Thoracic aorta (tissue), 2 donors: ENCODE measurements at places on chromosomes 7 and 10.
A peak's percentile ranks its signal among the peaks of the same experiment; 100 is the strongest.

DNA sequence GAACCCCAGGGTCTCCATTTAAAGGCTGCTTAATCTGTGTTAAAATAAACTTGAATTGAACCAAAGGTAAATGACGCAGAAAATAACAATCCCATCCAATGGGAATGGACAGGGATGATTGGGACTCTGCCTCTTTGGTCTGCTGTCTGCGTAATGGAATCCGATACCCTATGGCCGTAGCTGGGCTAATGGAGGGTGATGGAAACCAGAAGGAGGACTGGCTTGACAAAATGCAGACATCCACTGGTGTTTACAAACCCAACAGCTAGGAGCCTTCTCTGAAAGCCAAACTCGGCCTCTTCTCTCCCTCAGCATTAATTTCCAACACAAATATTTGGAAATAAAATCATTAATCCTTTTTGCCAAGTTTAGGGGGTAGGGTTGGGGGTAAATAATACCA is 162.2 kb upstream of the CHST15 start:
- peaks cover 12% of the 10 kb centered on the region for H3K4me1 ChIP-seq
- H3K36me3 ChIP-seq = no peaks in the 10 kb centered on the region
- no peak overlapping the region for H3K27ac ChIP-seq
- no peak for DNase-seq
- no peak overlapping the region for H3K4me3 ChIP-seq

DNA sequence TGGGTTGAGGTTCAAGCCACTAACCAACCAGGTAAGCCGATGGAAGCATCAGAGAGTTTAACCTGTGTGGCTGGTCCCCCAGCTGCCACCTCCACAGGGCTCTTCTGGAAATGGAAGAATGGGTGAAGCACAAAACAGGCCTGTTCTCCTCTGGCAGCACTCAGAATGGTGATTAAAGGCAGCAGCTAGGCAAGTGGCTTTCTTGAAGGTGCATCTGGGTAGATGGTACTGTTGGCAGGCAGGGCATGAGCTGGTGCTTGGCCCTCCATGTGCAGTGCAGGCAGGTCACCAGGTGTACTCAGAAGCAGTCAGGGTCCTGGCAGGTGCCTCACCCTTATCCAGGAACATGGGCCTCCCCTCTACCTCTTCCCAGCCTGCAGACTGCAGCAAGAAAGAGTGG is 11.5 kb downstream of the AKR1E2 start:
- no peak overlapping the region for H3K4me3 ChIP-seq
- peaks cover 13% of the 10 kb centered on the region for H3K36me3 ChIP-seq
- no peak overlapping the region for H3K27ac ChIP-seq
- H3K27me3 ChIP-seq = no peaks in the 10 kb centered on the region
- no peak for DNase-seq

DNA sequence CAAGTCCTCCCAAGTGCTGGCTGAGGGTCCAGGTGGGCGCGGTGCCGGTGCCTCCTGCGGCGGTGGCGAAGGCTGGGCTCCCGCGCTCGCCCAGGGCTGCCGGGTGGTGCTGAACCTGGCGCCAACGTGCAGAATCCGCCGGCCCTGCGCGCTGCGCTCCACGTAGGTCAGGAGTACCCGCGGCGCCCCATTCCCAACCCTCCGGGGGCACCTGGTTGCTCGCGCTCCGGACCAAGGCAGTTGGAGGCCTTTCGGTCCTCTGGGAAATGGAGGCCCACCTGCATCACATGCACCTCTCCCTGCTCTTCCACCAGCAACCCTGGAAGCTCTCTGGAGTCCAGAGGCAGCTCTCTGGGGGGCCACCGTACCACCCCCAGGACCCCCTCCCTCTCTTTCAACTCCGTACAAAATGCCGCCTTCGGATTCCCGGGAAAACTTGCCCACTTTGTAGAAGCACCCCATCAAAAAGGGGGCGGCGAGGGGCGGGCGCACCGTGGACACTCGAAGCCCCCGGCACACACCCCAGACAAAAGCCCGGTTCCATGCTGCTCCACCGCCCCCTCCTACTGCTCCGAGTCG is 745 bp downstream of the SLC16A9 start:
- no peak for DNase-seq
- peak overlapping the region; percentile 88 for H3K4me3 ChIP-seq
- no peaks in the 10 kb centered on the region for H3K36me3 ChIP-seq
- H3K4me1 ChIP-seq = peaks cover 5% of the 10 kb centered on the region
- no peaks in the 10 kb centered on the region for H3K27me3 ChIP-seq
- no peak overlapping the region for H3K27ac ChIP-seq

GRCh38 chr7:84548366-84549365 is 354.1 kb upstream of the SEMA3A start:
- no peak overlapping the region for H3K4me3 ChIP-seq
- DNase-seq = no peak

GRCh38 chr7:780516-780915 is 51.8 kb upstream of the SUN1 start:
- no peak overlapping the region for H3K27ac ChIP-seq
- DNase-seq = no peak
- H3K4me1 ChIP-seq = no peaks in the 10 kb centered on the region
- H3K27me3 ChIP-seq = no peaks in the 10 kb centered on the region
- H3K36me3 ChIP-seq = peaks cover 10% of the 10 kb centered on the region

- no peak overlapping the region for H3K27ac ChIP-seq
- H3K27me3 ChIP-seq = no peaks in the 10 kb centered on the region
- H3K4me3 ChIP-seq = no peak overlapping the region
- no peaks in the 10 kb centered on the region for H3K36me3 ChIP-seq
- H3K4me1 ChIP-seq = no peaks in the 10 kb centered on the region
Observed at GRCh38 chr10:131176907-131177306, 134.6 kb downstream of the TCERG1L start.

DNA sequence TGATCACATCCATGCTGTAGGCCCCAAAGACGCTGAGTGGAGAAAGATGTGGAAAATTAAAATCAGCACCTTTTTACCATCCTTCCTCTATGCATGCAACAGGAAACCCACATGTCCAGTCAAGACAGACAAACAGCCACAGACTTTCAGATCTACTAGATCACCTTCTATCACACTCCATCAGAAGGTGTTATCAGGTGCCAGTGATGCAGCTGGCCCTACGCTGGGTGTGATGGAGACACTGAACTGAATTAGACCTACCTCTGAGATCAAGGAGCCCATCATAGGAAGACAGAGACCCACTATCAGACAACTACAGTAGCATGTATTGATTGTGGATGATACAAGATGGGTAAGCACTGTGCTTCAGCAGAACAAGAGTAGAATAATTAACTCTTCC is 15.5 kb downstream of the CYP3A4 start:
- H3K4me3 ChIP-seq = no peak overlapping the region
- H3K4me1 ChIP-seq = no peaks in the 10 kb centered on the region
- H3K36me3 ChIP-seq = no peaks in the 10 kb centered on the region
- no peak overlapping the region for H3K27ac ChIP-seq

DNA sequence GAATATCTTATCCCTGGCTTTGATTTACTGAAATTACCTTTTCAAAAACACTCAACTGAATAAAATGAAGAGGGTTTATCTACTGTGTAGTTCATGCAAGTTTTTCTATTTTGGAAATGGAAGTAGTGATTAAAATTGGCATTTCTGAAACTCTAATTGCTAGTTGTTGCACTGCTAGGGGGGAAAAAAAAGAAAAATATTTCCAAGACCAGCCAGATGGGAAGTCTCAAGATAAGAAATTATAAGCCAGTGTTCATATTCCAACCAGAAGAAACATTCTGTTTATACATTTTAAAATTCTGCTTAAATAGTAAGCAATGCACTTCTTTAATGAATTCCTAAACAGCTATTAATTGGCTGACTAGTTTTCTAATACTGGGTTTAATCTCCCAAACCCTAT is 9.4 kb upstream of the ADO start:
- no peaks in the 10 kb centered on the region for H3K36me3 ChIP-seq
- peaks cover 3% of the 10 kb centered on the region for H3K4me1 ChIP-seq
- no peak overlapping the region for H3K27ac ChIP-seq
- no peak overlapping the region for H3K4me3 ChIP-seq

DNA sequence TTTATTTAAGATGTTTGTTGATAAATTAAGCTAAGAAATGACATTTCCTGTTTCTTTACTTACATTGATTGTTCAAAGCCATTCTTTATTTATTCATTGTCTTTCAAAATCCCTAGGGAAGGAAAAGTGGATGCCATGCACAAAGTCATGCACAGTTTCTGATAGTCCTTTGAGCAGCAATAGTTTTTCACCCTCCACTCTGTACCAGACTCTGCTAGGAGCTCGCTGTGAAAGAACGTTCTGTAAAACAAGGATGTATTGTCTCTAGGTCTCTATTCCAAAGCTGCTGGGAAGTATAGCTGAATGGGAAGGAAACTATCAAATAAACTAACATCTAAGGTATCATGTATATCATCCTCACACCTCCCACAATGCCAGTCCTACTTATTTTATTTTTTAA is 7.8 kb upstream of the NOC3L start:
- H3K27me3 ChIP-seq = no peaks in the 10 kb centered on the region
- H3K4me1 ChIP-seq = no peaks in the 10 kb centered on the region
- no peak for DNase-seq
- no peak overlapping the region for H3K4me3 ChIP-seq
- no peaks in the 10 kb centered on the region for H3K36me3 ChIP-seq

DNA sequence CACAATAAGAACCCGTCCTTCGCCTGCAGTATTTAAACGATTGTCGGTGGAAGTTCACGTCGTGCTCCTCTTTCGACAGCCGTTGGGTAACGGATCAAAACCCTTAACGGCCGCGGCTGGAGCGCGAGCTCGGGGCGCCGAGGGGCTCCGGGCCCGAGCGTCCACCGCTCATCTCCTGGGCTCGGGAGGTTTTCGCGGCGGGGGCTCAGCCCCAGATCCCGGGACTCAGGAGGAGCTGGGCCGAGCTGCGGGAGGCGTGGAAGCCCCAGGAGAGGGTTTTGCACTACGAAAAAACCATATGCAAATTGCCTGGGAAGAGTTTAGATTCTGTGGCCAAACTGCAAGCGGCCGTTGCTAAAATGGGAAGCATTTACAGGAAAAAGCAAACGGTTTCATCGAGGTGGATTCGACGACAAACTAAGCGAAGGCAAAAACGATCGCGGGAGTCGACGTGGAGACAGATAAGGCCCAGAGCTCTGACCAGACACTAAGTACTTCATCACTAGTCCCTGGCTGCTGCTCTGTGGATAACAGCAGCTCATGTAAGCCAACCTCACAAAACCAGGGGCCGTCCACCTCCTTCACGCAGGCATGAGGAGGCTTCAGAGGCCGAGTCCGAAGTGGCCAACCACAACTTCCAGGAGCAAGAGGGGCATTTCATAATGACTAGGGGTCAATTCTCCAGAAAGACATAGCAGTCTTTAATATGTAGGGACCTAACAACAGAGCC is 129.7 kb downstream of the MARCHF5 start:
- H3K27ac ChIP-seq = no peak overlapping the region
- no peak for DNase-seq
- peaks cover 7% of the 10 kb centered on the region for H3K27me3 ChIP-seq
- H3K36me3 ChIP-seq = no peaks in the 10 kb centered on the region
- H3K4me3 ChIP-seq = peak overlapping the region; percentile 67
- H3K4me1 ChIP-seq = no peaks in the 10 kb centered on the region

- no peak for DNase-seq
- peak overlapping the region; percentile 39 for H3K27ac ChIP-seq
- no peaks in the 10 kb centered on the region for H3K36me3 ChIP-seq
- H3K27me3 ChIP-seq = no peaks in the 10 kb centered on the region
Observed at GRCh38 chr10:124739986-124740368, 4.2 kb downstream of the FAM53B start.

- no peak for DNase-seq
- H3K36me3 ChIP-seq = no peaks in the 10 kb centered on the region
- no peaks in the 10 kb centered on the region for H3K27me3 ChIP-seq
- no peaks in the 10 kb centered on the region for H3K4me1 ChIP-seq
Observed at GRCh38 chr7:41637049-41637448, 65.8 kb downstream of the INHBA start.

DNA sequence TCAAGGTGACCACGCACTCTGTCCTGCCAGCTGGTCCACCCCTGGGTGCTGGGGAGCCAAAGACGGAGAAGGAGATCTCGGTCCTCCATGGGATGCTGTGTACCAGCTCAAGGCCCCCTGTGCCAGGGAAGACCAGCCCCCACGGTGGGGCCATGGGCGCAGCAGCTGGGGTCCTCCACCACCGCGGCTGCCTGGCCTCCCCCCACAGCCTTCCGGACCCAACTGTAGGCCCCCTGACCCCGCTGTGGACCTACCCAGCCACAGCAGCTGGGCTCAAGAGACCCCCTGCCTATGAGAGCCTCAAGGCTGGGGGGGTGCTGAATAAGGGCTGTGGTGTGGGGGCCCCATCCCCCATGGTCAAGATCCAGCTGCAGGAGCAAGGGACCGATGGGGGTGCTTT is 5.4 kb downstream of the NYAP1 start:
- no peak overlapping the region for H3K4me3 ChIP-seq
- no peak for DNase-seq
- H3K27ac ChIP-seq = no peak overlapping the region
- H3K36me3 ChIP-seq = no peaks in the 10 kb centered on the region
- peaks cover 5% of the 10 kb centered on the region for H3K4me1 ChIP-seq
